ENCODE measurements at places on chromosomes 12 and 14.
A peak's percentile ranks its signal among the peaks of the same experiment; 100 is the strongest.

- peak; percentile 51 for DNase-seq
Observed at GRCh38 chr12:2877953-2878732, 1.1 kb downstream of the RHNO1 start.

GRCh38 chr12:109833307-109834189 lies at the start of gene TRPV4:
TSS of gene TRPV4 (minus strand) at chr12:109833398. CDS start at chr12:109814796, 18,602 bp downstream.
- DNase-seq: peak; percentile 62

GRCh38 chr12:62044450-62045135 lies 215.6 kb upstream of the USP15 start:
- DNase-seq: no peak

- peak; percentile 76 for DNase-seq
Observed at GRCh38 chr12:117875744-117876435, 92.9 kb downstream of the KSR2 start.

GRCh38 chr12:102438047-102438826 lies 42.1 kb downstream of the IGF1 start:
- DNase-seq: peak; percentile 75

DNA sequence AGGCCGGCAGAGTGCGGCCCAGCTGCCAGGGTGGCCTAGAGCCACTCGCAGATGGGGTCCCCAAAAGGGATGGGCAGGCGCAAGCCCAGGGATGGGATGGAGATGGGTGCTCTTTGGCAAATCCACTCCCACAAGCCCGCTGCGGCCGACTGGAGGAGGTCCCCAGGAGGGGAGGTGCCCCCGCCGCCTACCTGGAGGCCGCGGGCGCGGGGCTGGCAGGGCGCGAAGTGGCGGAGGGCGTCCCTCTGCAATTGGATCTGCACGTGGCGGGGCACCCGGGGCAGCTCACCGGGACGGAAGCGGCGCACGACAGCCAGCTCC lies 730 bp downstream of the PPP1R3E start:
- DNase-seq: no peak

- DNase-seq: no peak
Observed at GRCh38 chr12:64739778-64740177, 19.4 kb downstream of the GNS start.

GRCh38 chr12:94180558-94181296 lies 32.4 kb downstream of the PLXNC1 start:
- DNase-seq: no peak

- DNase-seq: no peak
Observed at GRCh38 chr12:89081719-89082369, 270.5 kb downstream of the DUSP6 start.

GRCh38 chr14:63478010-63478409 lies 65.2 kb downstream of the PPP2R5E start:
- DNase-seq: no peak

DNA sequence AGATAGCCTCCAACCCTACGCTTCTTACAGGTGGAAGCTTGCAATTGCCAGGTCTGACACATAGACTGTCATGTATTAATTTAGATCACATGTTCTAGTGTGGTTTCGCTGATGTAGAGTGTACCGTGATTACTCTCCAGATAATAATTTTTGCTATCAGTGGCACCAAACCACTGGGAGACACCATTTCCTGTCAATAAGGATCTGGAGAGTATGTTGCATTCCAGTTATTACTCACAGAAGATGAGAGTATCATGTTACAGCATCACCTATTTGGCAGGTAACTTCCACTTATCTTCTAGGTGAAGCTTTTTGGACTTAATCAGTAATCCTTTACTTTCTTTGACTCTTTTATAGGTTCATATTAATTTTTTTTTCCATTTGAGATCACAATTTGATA lies 147.2 kb downstream of the HELB start:
- no peak for DNase-seq

GRCh38 chr12:25372969-25373817 lies 122.5 kb upstream of the KRAS start:
- DNase-seq: no peak

GRCh38 chr14:69726761-69727511 lies 40.0 kb upstream of the SRSF5 start:
- DNase-seq: peak; percentile 87

DNA sequence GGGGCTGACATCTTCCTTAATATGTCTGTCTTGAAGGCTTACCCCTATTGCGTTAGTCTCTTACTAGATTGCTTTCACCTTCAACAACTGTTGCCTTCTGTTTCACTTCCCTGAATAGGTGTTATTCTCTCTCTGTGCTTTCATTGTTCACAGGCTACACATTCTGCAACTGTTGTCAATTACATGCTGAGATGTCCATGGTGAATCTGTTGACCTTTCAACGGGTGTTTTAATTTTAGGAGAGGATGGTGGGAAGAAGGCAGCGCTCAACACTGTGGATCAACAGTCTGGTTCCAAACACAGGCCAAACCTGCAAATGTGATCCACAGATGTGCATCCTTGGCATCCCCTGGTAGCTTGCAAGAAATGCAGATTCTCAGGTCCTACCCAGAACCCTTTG lies 101.9 kb downstream of the DACT1 start:
- no peak for DNase-seq
